Breast epithelium (tissue), 4 donors: ENCODE measurements at places on chromosomes 5 and 9.

- H3K27ac ChIP-seq = no peak overlapping the region
- DNase-seq = no peak
- no peaks in the 10 kb centered on the region for H3K27me3 ChIP-seq
- no peak overlapping the region for H3K4me3 ChIP-seq
Observed at GRCh38 chr5:141491323-141492167, 2.7 kb downstream of the PCDHGC5 start.

DNA sequence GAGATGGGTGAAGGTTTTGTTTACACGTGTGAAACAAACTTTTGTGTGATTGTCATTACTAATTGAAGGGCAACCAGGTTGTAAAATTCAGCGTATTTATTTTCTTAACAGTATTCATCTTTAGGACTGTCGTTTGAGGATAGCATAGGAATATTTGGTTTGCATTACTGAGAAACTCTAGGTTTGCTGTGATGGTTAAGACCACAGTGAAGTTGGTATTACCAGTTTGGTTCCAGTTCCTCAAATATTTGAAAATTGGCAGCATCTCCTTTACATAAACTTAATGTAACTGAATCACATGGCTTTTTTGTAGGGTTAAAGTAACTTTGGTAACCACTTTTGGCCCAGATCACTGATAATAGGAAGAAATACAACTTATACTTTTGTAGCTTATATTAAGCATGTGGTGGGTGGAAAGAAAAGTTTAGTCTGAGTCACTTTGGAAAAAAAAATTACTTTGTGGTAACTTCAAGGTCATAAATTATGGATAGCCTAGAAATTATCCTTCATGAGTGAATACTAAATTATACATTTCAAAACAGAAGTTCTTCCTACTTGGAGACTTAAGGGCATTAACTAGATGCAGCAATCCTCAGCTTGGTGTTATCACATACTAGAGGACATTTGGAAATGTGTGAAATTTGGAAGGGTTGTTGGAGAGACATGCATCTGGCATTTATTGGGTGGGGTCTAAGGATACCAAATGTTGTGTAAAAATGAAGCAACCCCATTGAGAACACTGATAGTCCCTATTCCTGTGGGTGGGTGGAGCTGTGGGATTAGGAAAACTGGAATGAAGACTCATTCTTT, 33.9 kb downstream of the G3BP1 start:
- H3K4me1 ChIP-seq = no peaks in the 10 kb centered on the region
- DNase-seq = no peak
- H3K36me3 ChIP-seq = peaks cover under 1% of the 10 kb centered on the region
- no peak overlapping the region for H3K27ac ChIP-seq
- no peak overlapping the region for H3K4me3 ChIP-seq

DNA sequence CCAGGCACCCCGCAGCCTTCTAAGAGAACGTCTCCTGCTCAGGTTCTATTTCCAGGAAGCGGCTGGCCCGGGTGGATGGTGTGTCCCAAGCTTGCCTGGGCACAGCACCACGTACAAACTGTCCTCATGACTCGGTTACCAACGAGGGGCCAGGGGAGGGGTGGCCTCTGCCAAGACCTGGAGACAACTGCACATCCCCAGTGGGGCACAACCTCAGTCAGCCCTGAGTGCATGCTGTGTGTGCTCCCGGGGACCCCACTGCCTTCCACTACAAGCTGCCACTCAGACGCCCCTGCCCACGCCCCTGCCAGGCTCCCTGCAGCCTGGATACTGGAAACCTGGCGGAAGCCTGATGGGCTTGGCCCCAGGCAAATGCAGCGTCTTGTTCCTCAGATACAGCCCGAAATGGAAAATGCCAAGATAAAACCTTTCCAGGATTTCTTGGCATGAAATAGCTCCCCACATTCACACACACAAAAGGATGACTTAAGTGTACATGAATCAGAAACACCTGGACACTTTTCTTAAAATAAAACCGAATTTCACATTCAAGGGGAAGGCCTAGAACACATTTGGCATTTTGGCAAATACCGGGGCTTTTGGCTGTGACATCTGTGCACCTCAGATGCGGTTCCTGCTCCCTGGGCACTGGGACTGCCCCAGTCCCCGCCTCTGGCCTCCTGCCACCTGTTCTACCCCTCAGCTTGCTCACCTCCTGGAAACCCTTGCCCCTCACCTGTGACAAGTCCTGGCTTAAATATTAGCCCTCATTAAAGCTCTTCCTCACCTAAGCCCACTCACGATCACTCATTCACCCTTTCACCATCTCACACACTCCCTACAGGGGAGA, 62.5 kb downstream of the COL23A1 start:
- no peaks in the 10 kb centered on the region for H3K36me3 ChIP-seq
- no peaks in the 10 kb centered on the region for H3K4me1 ChIP-seq
- no peak for DNase-seq
- no peaks in the 10 kb centered on the region for H3K27me3 ChIP-seq
- H3K27ac ChIP-seq = no peak overlapping the region

- H3K36me3 ChIP-seq = no peaks in the 10 kb centered on the region
- H3K27ac ChIP-seq = no peak overlapping the region
- H3K27me3 ChIP-seq = no peaks in the 10 kb centered on the region
- no peak for DNase-seq
- no peak overlapping the region for H3K4me3 ChIP-seq
Observed at GRCh38 chr5:172952034-172952511, 7.2 kb upstream of the RPL26L1 start.

DNA sequence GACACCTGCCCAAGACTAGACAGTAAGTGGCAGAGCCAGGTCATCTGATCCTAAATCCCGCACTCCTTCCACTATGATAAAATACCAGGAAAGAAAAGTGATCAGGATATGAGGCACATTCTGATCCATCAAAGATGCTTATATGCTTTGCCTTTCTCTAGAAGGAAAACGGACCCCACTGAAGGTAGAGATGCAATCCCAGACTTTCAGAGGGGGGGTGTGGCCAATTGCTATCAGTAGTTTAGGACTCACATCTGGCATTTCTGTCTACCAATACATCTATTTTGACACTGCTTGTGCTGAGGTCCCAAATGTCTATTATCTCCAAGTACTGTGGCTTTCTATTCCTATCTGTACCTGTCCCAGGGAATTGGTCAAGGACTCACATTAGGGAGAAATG, 1.7 kb downstream of the TRIM52 start:
- DNase-seq = no peak
- H3K36me3 ChIP-seq = no peaks in the 10 kb centered on the region
- H3K27ac ChIP-seq = no peak overlapping the region
- no peaks in the 10 kb centered on the region for H3K27me3 ChIP-seq
- peak overlapping the region; percentile 99 for H3K4me3 ChIP-seq

DNA sequence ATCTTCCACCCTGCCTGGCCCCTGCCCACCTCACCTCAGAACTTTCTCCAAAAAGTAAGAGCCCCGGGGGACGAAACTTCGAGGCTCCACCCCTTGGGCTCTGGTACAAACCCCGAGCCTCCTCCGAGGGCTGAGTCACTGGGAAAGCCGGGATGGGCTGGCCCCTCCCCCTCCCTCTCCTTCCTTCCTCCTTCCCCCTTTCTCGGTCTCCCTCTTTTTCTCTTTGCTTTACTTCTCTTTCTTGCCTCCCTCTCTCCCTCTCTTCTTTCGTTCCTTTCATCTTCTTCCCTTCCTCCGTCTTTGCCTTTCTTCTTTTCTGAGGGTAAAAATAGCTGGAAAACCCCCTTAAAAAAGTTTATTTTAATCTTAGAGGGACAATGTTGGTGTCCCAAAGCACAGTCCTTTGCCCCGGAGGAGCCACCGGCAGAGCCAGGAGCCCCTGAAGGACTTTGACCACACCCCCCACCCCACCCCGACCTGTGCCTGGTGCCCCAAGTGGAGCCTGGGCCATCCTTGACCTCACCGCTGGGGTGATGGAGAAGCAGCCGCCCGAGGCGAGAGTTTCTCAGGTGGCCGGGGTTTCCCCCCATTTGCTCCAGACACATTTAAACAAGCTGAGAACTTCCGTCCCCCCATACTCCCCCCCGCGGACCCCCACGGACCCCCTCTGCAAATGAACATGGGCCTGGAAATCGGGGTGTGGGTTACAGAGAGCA, 5.7 kb upstream of the NOTCH1 start:
- H3K4me1 ChIP-seq = peaks cover 49% of the 10 kb centered on the region
- peak overlapping the region; percentile 71 for H3K27ac ChIP-seq
- DNase-seq = peak; percentile 76
- no peaks in the 10 kb centered on the region for H3K27me3 ChIP-seq
- no peak overlapping the region for H3K4me3 ChIP-seq

DNA sequence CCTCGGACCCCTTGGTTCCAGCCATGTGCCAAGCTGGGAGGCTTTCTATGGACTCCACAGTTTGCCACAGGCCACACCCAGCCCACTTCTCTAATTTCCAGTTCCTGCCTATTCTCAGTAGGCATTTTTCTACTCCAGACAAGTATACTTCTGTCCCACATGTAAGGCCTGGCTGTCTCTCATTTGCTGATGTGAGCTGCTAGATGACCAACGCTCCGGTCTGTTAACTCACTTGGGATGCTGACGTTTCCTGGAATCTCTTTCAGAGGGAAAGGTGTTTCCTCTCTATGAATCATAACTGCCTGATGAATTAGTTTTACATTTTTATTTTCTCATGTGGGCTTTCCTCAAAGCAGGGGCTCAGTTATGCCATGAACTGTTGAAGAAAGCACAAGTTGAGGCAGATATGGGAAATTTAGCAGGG, 36.3 kb downstream of the ERGIC1 start:
- H3K4me1 ChIP-seq = peaks cover 3% of the 10 kb centered on the region
- H3K36me3 ChIP-seq = no peaks in the 10 kb centered on the region
- peak overlapping the region; percentile 88 for H3K27ac ChIP-seq
- DNase-seq = peak; percentile 39

DNA sequence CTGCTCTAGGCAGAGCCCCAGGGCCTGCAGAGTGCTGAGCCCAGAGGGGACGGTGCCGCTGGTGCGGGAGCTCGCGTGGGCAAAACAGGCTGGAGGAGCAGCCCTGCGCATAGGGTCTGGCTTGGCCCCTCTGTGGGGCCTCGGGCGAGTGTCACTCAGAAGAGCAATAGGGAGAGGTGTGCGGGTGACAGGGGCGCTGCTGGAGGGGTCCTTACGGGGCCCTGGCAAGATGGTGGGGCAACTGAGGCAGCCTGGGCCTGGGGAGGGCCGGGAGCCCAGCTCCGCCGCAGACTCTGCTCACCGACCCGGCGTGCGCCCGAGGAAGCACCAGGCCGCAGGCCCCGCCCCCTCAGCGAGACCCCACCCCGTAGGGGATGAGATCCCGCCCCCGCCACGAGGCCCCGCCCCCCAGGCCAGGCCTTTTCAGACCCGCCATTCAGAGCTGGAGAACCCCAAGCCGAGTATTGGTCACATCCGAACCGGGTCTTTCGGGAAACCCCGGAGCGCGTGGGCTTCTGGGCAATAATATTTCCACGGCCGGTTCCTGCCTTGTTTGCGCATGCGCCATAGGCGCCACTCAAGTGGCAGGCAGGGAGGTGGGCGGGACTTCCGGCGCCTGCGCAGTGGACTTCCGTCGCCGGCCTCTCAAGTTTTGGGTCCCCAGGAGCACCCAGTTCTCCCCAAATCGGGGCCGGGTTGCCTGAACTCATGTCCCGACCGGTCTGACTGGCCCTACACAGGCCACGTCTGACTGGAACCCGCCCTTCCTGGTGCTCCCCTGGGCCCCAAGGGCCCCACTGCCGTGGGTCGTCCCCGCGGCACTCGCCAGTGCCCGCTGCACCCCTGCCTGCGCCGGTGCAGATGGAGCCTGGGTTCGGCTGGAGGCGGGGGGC, 1.3 kb upstream of the RNF208 start:
- peak overlapping the region; percentile 92 for H3K27ac ChIP-seq
- no peaks in the 10 kb centered on the region for H3K36me3 ChIP-seq
- H3K4me1 ChIP-seq = peaks cover 7% of the 10 kb centered on the region
- H3K27me3 ChIP-seq = peaks cover 3% of the 10 kb centered on the region
- H3K4me3 ChIP-seq = peak overlapping the region; percentile 85
- DNase-seq = peak; percentile 97

- H3K27me3 ChIP-seq = no peaks in the 10 kb centered on the region
- no peak for DNase-seq
- H3K36me3 ChIP-seq = no peaks in the 10 kb centered on the region
- no peak overlapping the region for H3K4me3 ChIP-seq
Observed at GRCh38 chr5:1950708-1951103, 68.0 kb upstream of the IRX4 start.

DNA sequence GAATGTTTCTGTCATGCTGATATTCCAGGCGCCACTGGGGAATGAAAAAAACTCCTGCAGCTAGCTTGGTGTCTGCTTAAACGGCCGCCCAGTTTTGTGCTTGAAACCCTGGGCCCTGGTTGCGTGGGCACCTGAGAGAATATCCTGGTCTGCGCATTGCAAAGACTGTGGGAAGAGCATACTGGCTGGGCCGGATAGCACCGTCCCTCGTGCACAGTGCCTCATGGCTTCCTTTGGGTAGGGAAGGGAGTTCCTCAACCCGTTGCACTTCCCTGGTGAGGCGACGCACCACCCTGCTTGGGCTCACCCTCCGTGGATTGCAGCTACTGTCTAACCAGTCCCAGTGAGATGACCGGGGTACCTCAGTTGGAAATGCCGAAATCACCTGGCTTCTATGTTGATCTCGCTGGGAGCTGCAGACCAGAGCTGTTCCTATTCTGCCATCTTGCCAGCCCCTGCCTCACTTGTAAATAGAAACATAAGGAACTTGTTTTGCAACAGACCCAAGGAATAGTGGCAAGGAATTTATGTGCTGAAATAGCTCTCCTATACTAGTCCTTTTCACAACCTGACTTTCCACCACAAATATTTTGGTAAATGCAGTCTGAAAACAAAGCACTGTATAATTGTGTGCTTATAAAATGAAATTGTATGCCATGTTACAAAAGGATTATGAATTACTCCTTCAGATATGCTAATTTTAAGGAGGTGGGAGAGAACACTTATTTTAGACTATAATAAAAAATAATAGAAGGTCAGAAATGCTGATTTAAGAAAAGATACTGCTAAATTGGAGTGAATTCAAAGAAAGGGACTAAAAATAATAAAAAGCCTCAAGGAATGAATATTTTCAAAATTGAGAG, 90.3 kb downstream of the ADAMTSL1 start:
- no peaks in the 10 kb centered on the region for H3K4me1 ChIP-seq
- H3K27ac ChIP-seq = no peak overlapping the region
- no peaks in the 10 kb centered on the region for H3K27me3 ChIP-seq
- H3K36me3 ChIP-seq = no peaks in the 10 kb centered on the region
- DNase-seq = no peak

DNA sequence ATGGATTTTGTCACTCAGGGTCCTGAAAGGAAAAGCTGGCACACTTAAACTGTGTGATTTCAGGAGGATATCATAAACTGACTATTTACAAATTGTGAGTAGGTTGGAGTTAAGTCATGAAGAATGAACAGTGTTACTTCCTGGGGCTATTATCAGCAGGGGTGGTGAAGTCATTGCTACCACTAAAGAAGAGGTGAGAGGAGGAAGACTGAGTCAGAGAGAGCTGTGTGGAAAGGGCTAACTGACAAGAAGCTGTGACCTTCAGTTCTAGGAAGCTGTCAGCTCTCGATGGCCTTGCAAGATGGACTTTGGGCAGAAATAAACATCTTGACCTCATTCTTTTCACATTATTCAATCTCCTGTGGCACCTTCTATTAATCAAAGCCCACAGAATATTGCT, 72.3 kb upstream of the STARD4 start:
- no peak for DNase-seq
- H3K36me3 ChIP-seq = no peaks in the 10 kb centered on the region
- no peaks in the 10 kb centered on the region for H3K4me1 ChIP-seq
- no peak overlapping the region for H3K27ac ChIP-seq
- no peaks in the 10 kb centered on the region for H3K27me3 ChIP-seq
- H3K4me3 ChIP-seq = no peak overlapping the region
